ENCODE measurements at places on chromosomes 1 and 21.

DNA sequence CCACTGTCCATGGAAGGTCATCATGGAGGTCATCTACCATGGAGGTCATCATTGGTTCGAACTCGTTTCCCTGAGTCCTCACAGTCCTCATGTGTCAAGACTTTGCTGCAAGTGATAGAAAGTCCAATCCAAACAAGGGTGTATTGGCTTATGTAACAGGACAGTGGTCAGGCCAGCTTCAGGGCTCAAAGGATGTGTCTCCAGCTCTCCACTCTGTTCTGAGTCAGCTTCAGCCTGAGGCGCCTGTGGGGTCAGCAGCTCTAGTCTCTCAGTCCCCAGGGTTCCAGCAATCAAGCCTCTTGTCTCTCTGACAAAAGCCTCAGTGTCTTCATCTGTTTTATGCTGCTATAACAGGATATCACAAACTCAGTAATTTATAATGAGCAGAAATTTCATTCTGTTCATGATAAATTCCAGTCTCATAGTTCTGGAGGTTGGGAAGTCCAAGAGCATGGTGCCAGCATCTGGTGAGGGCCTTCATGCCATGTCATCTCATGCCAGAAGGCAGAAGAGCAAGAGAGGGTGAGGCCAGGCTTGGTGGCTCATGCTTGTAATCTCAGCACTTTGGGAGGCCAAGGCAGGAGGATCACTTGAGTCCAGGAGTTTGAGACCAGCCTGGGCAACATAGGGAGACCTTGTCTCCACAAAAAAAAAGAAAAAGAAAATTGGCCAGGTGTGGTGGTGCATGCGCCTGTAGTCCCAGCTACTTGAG, 19.5 kb downstream of the A3GALT2 start:
- no peak for DNase-seq

DNA sequence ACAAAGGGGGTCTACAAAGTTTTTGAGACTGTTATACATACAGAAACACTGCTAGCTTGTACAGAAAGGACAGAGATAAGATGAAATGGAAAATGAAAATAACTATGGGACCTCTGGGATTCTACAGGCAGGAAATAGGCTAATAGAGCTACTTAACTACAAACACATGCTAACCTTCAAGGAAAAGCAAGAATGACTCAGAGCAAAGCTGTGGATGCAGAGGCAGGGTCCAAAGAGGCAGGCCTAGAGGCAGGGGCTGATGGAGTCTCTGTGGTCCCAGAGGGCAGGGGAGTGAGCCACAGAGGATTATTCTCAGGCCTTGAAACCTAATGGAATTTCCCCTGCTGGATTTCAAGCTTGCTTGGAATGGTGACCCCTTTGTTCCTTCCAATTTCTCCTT, 18.7 kb upstream of the GOLT1A start:
- no peak for DNase-seq

GRCh38 chr1:230167419-230167852, 100.4 kb downstream of the GALNT2 start:
- DNase-seq, result no peak

DNA sequence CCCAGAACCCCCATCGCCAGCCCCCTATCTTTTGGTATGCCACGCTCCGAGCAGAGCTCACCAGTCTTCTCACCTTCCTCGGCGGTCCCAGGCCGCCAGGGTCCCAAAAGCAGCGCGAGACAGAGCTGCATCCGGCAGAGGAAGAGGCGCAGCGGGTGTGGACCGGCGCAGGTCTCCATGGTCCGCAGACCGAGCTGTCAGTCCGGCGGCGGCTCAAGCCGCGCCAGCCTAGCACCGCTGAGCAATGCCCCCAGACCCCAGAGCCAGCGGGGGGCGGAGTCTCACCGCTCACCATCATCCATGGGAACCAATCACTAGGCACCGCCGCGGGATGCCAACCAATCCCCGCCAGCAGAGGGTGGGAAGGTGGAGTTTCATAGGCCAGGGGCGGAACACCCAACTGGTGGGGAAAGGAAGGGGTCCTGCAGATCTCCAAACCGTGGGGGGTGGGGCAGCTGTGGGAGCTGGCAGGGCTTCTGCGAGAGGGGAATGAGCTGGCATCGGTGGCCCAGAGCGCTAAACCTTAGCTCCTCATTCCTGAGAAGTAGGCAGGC, at the start of gene EPHA10:
EPHA10 (minus strand) TSS at position 233 of the 554 bp plus-strand sequence; CDS start at position 179, 54 bp downstream.
- DNase-seq, result no peak

Measured in esophagus squamous epithelium (tissue), 5 donors.